ENCODE measurements at places on chromosomes 16 and 17.
A peak's percentile ranks its signal among the peaks of the same experiment; 100 is the strongest.

- peak; percentile 81 for DNase-seq
Measured at GRCh38 chr16:58499615-58500351, at the start of gene NDRG4. NDRG4 (plus strand) TSS chr16:58500143; CDS start chr16:58500249, 106 bp downstream.

DNA sequence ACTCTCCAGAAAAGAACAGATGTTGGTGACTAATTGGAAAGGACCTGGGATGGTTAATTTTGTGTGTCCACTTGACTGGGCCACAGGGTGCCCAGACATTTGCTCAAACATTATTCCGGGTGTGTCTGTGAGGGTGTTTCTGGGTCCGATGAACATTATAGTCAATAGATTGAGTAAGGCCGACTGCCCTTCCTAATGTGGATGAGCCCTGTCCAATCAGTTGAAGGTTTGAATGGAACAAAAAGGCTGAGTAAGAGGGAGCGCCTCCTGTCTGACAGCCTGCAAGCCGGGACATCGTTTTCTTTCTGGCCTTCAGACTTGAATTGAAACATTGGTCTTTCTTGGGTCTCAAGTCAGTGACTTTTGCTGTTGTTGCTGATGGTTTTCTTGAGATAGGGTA is 22.8 kb upstream of the ITPRIPL2 start:
- no peak for DNase-seq

- no peak for DNase-seq
Measured at GRCh38 chr16:28192806-28193529, 18.8 kb downstream of the XPO6 start.

DNA sequence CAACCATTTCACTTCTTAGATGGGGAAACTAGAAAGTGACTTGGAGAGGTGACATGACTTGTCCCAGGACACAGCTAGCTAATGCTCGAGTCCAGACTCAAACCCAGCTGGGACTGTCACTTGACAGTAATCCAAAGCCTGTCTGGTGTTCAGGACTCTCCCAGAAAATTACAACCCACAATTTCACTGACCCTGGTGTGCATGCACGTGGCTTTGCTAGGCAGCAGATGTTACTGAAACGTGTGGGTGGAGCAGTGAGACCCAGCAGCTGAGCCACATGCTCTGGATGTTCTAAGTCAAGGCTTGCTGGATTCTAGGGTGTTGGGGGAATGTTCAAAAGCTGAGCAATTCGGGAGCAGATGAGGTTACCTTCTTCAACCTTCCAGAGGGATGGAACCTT is 364.6 kb downstream of the GRIN2A start:
- no peak for DNase-seq

DNA sequence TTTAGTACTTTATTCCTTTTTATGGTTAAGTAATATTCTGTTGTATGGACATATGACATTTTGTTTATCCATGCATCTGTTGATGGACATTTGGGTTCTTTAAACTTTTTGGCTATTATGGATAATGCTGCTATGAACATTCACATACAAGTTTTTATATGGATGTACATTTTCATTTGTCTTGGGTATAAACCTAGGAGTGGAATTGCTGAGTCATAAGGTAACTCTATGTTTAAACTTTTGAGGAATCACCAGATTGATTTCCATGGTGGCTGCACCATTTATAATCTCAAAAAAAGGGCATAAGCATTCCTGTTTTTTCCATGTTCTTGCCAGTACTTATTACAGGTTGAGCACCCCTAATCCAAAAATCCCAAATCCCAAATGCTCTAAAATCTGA is 90.3 kb upstream of the CRHR1 start:
- no peak for DNase-seq

- DNase-seq = no peak
Measured at GRCh38 chr17:76239538-76240274, 587 bp downstream of the RNF157 start.

DNA sequence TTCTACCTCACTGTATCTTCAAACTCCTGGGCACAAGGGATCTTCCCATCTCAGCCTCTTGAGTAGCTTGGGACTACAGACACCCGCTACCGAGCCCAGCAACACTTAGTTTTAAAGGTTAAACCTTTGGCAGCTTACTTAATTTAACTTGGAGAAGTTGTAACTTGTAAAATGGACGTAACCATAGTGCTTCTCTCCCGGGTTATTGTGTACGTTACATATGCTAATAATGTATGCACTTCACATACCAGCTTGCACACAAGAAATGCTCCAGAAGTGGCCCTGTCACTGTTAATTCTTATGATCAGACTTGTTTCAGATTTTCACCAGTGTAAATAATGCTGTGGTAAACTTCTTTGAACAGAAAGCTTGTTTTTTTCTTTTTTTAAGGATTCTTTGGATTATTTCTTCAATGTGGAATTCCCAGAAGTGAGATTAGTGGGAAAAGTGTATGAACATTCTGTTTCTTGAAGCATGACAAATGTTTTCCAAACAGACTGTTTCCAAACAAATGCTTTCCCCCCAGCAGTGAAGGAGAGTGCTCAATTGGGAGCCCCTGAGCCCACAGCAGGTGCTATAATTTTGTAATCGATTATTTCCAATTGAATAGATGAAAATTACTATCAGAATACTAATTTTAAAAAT is 61.5 kb downstream of the EPN2 start:
- no peak for DNase-seq

GRCh38 chr17:77772461-77772897 is 186.0 kb upstream of the TNRC6C start:
- peak; percentile 87 for DNase-seq

DNA sequence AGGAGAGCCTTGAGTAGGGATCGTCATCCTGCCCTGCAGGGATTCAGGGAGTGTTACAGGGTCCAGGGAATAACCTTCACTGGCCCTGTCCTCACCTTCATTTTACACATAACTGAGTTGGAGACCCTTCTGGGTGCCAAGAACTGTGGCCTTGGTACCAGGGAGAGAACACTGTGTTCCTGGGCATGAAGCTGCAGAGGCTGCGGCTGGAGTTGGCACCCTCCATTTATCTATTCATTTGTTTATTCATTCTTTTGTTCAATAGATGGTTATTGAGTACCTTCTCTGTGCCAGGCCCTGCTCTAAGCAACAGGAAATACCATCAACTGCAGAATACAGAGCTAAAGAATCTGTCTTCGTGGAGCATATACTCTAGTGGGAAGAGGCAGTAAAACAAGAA is 6.7 kb downstream of the ABCC3 start:
- DNase-seq = no peak

- no peak for DNase-seq
Measured at GRCh38 chr16:66035096-66035495, 331.4 kb upstream of the CDH5 start.

DNA sequence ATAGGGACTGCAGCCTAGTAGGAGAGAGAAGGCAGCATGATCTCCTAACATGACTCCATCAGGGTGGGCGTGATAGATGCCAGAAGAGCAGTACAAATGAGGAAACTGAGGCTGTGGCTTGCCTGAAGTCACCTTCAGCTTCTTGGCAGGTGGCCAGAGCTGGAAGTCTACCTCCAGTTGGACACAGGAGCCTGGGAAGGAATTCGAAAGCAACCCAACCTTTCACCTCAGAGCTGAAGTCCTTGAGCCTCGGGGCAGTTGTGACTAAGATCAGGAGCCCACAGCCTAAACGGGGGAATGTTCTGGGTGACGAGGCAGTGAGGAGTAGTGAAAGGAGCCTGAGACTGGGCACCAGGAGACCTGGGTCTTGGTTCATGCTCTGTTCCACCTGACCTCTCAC is 9.4 kb upstream of the SLC52A1 start:
- DNase-seq = no peak

DNA sequence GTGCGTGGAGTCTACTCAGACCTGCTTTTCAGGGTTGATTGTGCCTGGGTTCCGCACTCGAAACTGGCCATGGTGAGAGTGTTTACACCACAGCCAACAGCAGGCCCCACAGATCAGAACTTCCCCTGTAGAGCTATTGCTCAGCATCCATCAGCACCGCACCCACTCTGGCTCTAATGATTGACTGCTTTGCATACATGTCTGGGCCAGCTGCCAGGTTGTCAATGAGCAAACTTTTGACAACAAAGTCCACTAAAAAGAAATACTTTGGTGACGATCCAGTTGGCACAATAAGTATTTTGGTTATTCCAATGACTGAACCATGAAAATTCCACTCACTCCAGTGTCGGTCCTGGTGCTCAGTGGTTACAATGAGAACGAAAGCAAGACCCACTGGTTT is 190.7 kb downstream of the FOXL1 start:
- no peak for DNase-seq

DNA sequence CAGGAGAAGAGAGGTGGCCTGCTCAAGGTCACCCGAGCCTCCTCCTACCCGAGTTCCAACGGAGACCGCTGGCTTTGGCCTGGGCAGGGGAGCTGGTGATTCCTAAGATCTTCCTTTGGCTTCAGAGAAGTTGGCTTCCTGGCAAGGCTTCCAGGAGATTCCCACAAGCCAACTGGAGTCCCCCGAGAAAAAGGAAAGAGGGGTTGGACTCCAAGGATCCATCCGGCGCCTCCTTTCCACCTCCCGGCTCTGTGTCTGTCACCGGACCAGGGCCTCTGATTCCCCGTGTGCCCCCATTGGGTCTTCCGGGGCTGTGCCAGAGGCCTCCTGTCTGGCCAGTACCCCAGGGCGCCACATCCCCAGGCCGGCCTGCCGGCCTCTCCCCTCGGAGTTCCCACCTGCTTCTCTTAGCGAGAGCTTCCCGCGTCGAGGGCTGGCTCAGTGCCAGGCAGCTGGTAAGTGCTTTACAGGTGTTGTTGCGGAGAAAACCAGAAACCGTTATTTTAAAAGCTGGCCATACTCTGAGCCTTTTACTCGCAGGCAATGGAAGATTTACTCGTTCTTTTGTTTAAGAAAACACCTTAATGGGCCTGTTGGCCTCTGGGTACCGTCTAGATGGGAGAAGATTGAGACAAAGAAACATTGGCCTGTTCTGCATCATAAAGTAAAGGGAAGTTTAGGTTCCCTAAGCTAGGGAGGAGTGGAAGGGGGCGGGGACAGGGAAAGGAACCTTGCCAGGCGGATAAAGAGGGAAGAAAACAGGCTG is 258.4 kb upstream of the SDK2 start:
- DNase-seq = no peak

- no peak for DNase-seq
Measured at GRCh38 chr17:34756637-34757021, 177.2 kb downstream of the TMEM132E start.

GRCh38 chr17:51947160-51947735 is 211.3 kb downstream of the CA10 start:
- no peak for DNase-seq

- no peak for DNase-seq
Measured at GRCh38 chr17:74343526-74344284, 17.7 kb downstream of the KIF19 start.

- DNase-seq = no peak
Measured at GRCh38 chr16:68935008-68935407, 91.7 kb downstream of the TANGO6 start.

DNA sequence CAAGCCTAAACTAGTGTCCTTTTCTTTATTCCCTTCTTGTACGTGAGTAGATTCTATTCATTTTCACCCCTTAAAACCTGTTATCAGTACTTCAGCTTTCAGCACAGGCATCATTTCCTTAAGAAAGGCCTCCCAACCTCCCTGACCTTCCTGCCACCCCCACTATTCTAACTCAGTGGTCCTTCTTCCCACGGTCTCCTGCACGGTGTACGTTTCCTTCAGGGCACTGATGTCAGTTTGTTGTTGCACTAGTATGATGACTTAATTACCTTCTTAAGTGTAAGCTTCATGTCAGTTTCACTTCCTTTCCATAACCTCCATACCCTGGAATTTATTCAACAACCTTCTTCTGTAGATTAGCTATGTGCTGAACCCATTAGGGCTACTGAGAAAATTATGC is 484.2 kb downstream of the HS3ST4 start:
- no peak for DNase-seq

DNA sequence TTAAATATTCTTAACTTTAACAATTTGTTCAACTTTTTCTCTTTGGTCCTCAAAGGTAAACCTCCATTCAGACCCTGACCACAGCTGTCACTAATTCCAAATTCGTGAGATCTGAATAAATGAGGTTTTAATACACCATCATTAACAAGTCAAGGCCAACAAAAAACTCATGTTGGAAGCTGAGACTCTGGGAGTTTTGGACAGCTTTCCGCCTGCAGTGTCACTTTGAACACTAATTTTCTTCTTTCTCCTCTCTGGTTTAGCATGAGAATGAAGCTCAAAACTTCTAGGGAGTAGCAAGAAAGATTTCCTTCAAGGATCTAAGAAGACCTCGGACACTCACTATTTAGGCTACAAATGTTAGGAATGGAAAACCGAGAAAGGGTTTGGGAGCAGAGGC is 32.7 kb upstream of the DNAH9 start:
- DNase-seq = no peak

DNA sequence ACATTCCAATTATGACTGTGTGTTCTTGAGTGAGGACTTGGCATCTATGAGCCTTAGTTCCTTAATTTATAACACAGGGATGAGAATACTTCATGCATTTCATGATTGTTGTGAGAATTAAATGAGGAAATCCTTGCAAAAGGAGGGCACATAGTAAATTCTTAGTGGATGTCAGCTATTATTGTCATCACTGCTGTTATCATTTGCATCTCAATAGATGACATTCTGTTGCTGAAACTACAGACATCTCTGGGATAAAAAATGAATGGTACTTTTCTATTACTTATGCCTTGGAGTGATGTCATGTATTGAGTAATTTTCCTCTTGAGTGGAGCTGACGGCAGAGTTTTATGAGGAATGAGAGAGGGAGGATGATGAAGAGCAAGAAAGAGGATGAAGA is 184.4 kb upstream of the CDH11 start:
- DNase-seq = no peak

GRCh38 chr17:47650525-47651522 is 1.1 kb downstream of the KPNB1 start:
- peak; percentile 87 for DNase-seq

GRCh38 chr17:82060614-82061013 is 5.0 kb downstream of the DUS1L start:
- DNase-seq = no peak

DNA sequence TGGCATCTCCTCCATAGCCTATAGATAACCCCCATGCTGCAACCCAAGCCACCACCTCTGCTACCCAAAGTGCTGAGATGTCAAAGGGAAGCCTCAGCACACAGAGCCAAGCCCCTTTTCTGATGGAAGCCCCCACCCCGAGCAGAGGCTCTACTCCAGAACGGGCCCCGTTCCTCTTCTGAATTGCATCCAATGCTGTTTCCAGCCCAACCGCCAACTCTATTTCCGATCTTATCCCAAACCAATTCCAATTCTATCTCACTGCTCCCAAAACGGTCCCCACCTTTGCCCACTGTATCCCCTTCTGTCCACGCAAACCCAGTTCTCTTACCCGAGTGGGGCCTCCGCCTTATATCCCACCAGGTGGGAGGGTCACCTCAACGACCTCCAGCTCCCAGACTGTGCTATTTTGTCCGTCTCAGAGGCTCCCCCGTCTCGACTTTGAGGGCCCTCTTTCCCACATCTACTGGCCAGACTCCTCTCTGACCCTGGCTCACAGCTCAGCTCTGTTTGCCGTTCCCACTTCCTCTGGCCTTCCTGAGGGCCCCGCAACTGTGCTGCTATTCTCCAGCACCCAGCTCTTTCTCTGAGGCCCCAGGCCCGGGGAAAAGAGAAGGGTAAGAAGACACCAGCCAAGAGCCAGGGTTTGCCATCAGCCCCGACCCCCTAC is 487 bp downstream of the SRL start:
- DNase-seq = no peak

All from H1 (cell line).